ENCODE measurements at places on chromosomes 12 and 14. TPM values are rescaled to one million over a fixed set of nuclear protein-coding genes. Genes with fewer than 3 reads are reported as not detected.

Gene ALDH1L2
- total RNA-seq: 1.1 TPM

Gene IFI27
- 154 TPM for total RNA-seq

Gene EEF1AKMT3
- 1.1 TPM for total RNA-seq

DNA sequence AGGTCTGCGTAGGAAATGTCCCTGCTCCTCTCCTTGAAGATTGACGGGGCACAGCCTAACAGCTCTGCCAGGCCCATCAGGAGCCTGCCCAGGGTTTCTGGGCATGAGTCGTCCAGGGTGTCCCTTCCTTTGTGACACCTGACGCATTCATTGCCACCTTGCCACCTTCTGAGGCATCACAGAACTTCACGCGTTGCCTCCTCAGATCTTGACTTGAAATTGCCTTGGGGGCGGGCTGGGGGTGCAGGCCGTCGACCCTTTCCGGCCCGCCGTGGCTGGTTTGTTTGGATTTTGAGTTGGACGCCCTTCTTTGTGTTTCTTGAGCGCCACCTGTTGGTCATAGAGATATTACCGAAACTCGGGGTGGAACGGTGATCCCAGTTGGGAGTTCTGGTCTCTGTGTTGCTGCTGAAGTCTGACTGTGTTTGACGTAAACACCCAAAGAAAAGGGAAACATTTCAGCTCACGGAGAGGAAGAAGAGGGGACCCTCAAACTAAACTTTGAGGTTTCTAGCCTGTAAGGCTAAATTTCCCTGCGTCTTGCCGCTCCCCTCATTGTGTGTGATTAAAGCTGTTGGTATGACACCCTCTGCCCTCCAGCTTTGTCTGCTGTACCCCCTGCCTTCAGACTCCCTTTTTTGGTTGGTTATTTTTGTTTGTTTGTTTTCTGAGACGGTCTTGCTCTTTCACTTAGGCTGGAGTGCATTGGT, 44.6 kb downstream of the MLXIP start:
- DNase-seq: peak; percentile 44

DNA sequence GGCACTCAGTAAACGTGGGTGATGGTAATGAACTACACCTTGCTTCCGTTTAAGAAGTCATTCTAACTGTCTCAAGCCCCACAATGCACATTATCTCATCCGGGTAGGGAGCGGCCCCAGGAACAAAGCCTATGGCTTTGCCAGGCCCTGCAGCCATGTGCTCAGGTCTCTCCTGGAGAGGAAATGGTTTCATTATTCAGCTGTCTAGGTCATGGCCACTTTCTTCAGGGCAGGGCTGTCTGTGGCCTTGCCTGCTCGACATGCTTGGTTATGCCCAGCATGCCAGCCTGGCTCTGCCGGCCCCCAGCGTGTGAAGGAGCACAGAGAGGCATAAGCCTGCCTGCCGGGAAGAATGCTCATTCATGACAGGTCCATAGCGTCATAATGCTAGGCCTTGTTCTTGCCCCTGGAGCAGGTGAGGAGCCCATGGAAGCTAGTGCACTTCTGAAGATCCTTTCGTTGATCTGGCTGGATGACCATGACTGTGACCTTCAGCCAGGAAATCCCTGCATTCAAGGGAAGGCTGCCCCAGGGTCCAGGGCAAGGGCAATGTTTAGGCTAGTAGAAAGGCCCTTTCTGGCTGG, 26.3 kb upstream of the FOS start:
- no peak for DNase-seq

GRCh38 chr12:98085046-98085755, 430.2 kb upstream of the TMPO start:
- DNase-seq: no peak

GRCh38 chr12:34345801-34346200, 323.5 kb downstream of the ALG10 start:
- DNase-seq: no peak

DNA sequence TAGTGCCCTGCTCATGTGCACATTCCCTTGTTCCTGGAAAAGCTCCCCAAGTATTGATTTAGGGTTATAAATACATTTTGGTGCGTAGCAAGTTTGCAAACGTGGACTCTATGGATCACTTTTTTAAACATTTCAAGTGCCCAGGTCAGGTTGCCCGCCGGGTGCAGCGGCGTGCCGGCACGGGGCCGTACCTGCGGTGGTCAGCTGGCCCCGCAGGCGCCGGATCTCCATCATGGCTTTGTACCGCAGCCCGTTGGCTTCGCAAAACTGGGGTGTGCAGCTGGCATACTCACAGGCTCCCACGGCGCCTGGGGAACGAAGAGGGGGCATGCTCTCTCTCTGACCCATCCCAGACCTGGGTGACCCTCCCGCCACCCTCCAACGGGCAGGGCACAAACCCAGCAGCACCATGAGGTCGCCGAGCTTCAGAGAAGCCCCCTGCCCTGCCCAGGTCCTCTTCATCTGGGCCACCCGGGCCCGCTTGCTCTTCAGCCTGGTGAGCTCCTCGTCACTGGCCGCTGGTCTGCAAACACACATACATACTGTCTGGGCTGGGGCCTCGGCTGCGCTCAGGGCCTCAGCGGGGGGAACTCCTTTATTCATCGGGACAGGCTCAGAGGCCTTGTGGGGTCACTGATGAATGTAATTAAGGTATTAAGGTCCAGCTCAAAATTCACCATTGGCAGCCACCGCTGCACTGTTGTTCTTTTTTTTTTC, 35.1 kb downstream of the DHX37 start:
- no peak for DNase-seq

GRCh38 chr12:6322352-6322751, 11.9 kb downstream of the PLEKHG6 start:
- no peak for DNase-seq

DNA sequence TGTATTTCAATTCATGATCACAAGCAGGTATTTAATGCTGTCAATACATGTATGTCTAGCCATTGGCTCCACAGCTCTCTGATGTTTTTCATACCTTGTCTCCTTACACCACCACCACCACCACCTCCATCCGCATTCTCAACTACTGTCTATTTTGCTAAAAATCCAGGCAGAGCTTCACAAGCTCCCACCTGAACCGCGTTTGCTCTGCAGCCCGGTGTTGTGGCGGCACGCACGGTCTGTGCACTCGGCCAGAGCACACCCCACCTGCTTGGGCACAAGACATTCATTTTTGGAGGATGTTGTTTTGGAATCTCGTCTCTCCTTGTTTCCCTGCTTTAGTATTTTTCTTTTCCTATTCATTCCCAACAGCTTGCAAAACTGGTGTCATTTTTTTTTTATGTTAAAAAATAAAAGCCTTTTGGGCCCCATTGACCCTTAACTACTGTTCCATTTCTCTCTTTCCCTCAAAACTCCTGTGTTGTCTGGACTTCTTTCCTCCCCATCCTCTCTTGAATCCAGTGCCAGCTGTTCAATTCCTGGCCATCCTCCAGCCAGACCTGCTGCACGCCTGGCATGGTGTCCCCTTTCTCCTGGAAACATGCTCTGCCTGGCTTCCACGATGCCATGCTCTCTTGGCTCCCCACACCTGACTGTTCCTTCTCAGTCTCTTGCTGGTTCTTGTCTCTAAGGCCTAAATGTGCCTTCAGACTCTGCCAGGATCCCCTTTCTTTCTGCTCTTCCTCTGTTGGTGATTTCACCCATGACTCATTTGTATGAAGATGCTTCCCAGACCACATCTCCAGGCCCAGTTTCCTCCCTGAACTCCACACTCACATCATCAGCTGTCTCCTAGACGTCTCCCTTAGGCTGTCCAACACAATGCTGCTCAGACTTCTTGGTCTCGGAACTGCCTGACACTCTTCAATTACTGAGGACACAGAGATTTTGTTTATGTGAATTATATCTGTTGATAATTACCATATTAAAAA, 37.9 kb downstream of the PIWIL1 start:
- no peak for DNase-seq

DNA sequence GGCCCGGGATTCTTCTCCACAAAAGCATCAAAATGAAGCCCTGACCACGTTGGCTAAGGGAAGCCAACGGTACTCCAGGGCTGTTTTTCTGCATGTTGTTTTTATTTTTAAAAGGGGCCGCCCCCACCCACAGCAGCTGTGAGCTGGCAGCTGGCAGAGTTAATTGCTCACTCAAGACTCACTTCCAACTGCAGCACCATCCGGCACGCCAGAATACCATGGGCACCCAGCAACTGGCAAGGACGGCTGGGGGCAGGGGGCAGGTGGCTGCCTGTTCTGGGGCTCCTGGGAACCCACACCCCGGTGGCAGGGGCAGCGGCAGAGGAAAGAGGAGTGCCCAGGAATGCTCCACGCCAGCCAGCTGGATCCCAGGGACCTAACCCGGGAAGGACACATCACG, 44.3 kb downstream of the NCOR2 start:
- DNase-seq: no peak

- no peak for DNase-seq
Measured at GRCh38 chr14:77369285-77369684, 7.6 kb downstream of the TMED8 start.

DNA sequence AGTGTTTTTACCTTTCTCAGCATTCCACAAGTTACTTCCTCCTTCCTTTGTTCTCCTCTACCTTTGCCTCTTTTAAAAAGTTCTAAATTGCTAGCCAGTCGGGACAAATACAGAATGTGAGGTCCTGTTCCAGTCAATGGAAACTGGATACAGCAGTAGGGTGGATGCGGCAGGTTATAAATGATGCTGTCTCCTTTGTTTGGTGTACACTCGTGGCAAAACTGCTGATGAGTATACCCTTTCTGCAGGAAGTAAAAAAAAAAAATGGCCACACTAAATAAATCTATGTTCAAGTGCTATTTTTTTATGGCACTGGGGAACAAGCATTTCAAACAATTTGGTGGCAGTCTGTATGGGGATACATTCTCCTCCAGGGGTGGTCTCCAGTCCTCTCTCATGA, 27.5 kb downstream of the KLRK1 start:
- DNase-seq: no peak

DNA sequence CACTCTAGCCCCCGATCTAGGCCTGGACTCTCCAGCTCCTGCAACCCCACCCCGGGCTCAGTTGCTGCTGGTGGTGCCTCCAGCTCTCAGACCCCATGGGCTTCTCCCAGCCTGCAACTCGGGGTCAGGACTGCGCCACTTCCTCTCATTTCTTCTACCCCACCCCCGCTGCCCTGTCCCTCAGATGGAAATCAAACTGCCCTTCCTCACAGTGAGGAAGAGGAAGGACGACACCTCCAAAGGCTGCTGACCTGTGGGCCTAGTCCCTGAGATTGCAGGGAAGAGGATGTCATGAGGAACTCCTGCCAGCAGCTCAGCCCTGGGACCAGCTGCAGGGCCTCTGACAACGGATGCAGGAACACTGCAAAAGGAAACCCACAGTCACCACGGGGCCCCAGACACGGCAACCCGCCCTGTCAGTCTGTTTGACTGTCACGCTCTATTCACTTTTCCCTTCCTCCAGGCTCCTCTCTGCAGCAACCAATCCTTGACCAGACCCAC, 29.3 kb upstream of the PNMA1 start:
- no peak for DNase-seq

DNA sequence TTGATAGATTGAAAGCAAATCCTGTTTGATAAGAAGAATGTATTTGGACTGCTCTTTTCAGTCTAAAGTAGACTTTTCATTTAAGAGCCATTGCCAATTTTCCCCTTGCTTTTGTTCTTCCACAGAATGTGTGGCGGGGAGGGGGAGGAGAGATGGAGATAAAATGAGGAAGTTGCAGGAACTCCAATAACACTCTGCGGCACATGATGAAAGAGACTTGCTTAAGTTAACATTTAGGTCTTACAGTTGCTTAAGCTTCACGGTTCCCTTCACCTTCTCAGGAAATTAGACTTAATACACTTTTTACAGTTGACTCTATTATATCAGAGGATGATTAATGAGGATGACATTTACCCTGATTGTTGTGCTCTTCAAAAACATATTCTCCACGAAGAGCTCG, 537.3 kb downstream of the TMTC2 start:
- no peak for DNase-seq

- DNase-seq: no peak
Measured at GRCh38 chr12:42039577-42039976, 105.1 kb downstream of the GXYLT1 start.

DNA sequence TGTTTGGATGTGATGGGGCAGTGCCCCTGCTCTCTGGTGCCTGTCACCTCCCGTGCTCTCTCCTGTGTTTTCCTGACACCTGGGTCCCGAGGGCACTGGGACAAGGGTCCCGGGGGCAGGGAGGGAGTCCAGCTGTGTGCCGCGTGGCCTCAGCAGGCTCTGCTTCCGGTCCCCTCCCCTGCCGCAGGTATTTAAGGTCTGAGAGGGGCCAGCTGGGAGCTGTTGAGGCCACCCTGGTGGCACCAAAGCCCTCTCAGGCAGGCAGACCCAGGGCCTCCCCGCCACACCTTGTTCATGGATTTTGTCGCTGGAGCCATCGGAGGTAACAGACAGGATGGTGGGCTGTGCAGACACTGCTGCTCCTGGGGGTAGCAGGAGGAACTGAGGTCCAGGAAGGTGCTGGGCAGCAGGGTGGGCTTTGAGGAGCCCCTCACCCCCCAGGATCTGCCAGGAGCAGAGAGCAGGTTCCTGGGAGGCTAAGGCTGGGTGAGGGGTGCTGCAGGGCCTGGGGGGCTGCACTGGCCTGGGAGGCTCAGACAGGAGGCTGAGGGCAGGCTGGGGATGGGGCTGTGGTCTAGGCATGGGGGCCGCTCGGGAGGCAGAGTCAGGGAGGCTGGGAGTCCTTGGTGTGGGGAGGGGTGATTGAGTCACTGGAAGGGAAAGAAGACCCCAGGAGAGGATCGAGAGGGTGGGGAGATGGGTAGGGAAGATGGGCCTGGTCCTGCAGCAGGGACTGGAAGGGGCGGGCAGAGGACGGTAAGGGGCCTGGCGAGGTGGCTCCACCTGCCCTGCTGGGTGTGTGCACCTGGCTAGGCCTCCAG, at the start of gene SLC25A47:
Gene SLC25A47, plus strand, starts transcription at position 219 of the 821 bp plus-strand sequence. Its CDS starts 76 bp downstream, at position 295.
- DNase-seq: no peak

DNA sequence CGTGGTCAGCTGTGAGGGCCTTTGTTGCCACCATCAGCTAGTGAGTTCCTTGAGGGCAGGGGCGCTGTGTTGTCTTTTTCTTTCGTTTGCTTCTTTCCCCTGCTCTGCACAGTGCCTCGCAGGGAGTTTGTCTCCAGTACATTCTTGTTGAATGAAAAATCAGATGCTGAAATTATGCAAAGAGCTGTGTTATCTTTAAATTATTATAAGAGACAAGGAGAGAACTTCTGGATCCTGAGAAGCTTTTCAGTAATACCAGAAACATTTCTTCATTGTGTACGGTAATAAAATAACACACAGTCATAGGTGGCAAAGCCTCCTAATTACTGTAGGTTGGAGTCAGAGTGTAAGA, 14.9 kb downstream of the EML1 start:
- DNase-seq: no peak

- peak; percentile 38 for DNase-seq
Measured at GRCh38 chr12:14514154-14514842, 53.4 kb downstream of the PLBD1 start.

- DNase-seq: peak; percentile 45
Measured at GRCh38 chr14:61103541-61104339, 122.7 kb downstream of the SLC38A6 start.

DNA sequence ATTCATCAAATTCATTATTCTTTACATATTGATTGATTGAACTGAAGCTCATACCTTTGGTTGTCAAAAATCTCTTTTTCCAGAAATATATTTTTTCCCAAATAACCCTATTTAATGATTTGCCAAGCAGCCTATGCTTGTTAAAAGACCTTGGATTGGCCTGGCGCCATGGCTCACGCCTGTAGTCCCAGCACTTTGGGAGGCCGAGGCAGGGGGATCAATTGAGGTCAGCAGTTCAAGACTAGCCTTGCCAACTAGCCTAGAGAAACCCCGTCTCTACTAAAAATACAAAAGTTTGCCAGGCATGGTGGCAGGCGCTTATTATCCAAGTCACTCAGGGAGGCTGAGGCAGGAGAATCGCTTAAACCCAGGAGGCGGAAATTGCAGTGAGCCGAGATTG, 165.1 kb upstream of the MGAT4C start:
- no peak for DNase-seq
